ENCODE measurements at places on chromosomes 7 and 10. TPM values are rescaled to one million over a fixed set of nuclear protein-coding genes. Genes with fewer than 3 reads are reported as not detected.
A peak's percentile ranks its signal among the peaks of the same experiment; 100 is the strongest.

The SGCE gene
- 92.5 TPM for total RNA-seq

The GBX1 gene
- not detected for total RNA-seq

The POM121C gene
- 26.2 TPM for total RNA-seq

The HOXA11 gene
- 0.12 TPM for total RNA-seq

The KCNIP2 gene
- total RNA-seq = not detected

The BLVRA gene
- 83.0 TPM for total RNA-seq

The CDH23 gene
- 12.4 TPM for total RNA-seq

The CRTAC1 gene
- total RNA-seq = 1.2 TPM

The ITIH5 gene
- total RNA-seq = 66.8 TPM

DNA sequence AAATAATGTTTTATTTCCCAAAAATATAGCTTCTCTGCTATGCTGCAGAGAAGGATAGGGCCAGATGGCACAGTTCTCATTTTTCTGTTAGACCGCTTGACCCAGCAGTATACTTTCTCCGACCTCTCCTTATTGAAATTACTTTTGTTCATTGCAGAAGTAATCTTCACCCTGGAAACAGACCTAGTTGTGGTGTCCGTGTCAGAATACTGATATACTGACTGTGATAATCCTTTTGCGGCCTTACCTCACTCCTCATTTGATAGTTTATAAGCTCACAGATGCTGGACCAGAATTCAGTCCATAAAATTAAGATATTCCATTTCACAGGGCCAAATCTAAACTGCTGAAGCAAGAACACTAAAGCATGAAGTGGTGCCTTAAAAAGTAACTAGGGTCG lies 260.6 kb upstream of the DKK1 start:
- no peak for ATAC-seq

GRCh38 chr10:27644307-27644939 lies 101.2 kb downstream of the MKX start:
- ATAC-seq = no peak

- peak; percentile 60 for ATAC-seq
Measured at GRCh38 chr7:41779918-41780317, 77.0 kb upstream of the INHBA start.

DNA sequence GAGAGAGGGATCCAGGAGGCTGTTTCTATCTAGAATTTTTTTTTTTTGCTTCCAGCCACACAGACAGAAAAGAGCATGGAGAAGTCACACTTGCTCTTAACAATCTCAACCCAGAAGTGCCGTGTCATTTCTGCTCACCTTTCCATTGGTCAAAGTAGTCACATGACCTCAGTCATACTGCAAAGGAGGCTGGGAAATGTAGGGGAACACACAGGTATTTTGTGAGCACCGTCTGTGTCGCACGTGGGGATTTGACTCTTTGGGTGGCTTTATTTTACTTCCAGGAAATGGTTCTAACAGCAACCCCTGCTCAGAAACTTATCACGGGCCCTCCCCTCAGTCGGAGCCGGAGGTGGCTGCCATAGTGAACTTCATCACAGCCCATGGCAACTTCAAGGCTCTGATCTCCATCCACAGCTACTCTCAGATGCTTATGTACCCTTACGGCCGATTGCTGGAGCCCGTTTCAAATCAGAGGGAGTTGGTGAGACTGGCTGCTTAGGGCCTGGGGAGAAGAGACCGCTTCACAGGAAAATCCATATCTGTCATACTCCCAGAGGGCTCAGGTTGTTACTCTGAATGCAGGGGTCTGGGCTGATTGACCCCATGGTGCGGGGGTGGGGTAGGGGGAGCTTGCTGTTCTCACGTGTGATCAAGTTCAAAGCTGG lies 13.1 kb upstream of the CPA1 start:
- ATAC-seq = no peak

GRCh38 chr10:87864496-87865059 lies 1.2 kb downstream of the PTEN start:
- no peak for ATAC-seq

- no peak for ATAC-seq
Measured at GRCh38 chr10:98047009-98047741, 16.8 kb upstream of the CRTAC1 start.

GRCh38 chr7:144534196-144534595 lies 130.7 kb upstream of the NOBOX start:
- no peak for ATAC-seq

DNA sequence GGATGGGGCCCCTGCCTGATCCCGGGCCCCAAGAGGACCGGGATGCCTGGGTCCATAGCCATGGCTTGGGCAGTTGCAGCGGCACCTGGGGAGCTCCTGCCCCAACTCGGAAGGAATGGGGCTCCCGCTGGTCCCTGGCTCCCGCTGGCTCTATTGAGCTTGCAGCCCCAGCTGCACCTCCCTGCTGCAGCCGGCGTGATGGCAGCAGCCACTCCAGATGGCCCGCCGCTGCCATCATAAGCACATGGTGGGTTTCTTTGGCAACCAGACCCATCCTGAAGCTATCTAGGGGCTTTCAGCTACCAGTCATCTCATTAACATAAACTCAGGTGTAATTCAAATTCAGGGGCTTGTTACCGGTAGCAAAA lies 11.1 kb upstream of the DNMBP start:
- no peak for ATAC-seq

DNA sequence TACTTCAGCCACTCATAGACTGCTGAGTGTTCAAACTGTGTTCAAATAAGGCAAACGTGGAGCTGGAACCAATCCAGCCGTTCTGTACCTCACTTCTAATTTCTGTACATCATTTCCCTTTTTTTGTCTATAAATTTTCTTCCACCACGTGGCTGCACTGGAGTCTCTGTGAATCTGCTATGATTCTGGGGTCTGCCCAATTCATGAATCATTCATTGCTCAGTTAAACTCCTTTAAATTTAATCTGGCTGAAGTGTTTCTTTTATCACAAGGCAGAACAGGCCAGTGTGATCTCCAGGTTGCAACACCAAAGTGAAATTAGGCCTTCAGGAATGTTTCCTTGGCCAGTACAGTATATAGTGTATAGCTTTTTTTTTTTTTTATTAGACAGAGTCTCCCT lies 53.5 kb downstream of the DNAJC12 start:
- no peak for ATAC-seq

DNA sequence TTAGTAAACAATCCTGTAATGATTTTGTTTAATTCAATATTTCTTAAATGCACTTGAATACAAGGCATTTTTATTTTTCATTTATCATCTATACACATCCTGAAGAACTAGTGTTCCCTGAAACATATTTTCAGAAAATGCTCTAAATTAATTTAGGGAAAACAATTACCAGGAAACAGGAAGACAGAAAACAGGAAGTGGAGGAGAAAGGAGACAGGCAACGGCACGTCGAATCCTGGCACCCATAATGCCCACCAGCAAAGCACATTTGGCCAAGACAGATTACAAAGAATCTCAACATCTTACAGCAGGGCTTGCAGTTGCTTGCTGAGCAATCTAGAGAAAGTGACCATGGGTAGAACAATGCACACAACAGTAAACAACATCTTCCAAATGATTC lies 571.1 kb downstream of the GRID1 start:
- ATAC-seq = no peak

DNA sequence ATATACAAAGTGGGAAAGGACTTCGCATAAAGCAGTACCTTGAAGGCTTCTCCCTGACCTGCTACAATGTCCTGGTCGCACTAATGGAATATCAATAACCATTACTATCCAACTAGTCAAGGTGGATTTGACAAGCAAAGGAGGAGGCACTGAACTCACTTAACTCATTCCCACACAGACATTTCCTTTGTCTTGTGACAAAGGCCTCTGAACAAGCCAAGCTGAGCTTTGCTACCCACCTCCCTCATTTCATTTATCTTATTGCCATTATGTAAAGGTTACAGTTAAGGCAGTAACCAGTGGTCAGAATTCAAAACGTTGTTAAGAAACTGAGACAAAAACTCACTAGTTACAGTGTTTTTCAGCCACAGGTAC lies 7.3 kb downstream of the ELMO1 start:
- no peak for ATAC-seq

DNA sequence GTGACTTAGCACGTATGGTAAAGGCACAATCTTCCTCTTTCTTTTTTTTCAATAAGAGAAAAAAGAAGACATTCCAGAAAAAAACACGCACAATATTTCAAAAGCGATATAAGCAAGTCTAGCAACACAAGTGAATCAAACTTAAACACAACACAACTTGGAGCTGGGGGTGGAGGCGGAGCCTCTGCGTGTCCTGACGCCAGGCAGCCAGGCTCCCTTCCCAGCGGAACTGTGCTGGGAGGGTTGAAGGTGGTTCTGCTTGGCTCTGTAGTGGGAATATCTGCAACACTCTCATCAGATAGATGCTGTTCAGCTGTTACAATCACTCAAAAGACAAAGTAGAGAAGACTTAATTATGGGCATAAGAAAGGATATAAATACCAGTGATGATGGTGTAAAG lies 211.4 kb downstream of the WDR37 start:
- ATAC-seq = no peak

- no peak for ATAC-seq
Measured at GRCh38 chr10:130923596-130923995, 387.9 kb downstream of the TCERG1L start.

DNA sequence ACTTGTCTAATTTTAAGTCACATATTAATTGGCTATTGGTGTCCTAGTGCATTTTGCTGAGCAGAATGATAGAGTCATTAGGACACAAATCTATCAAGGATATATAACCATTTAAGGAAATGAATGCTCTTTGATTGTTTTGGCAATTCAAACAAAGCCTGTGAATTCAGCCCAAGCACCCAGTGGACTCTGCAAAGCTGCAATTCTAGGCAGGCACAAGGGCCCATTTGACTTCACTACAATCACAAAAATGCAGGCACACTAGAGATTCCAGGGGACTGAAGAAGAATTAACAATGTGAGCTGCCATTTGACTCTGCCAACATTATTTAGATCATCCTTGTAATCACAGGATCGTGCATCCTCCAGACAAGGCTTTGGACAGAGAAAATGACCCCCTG lies 544.2 kb upstream of the PHF14 start:
- no peak for ATAC-seq

DNA sequence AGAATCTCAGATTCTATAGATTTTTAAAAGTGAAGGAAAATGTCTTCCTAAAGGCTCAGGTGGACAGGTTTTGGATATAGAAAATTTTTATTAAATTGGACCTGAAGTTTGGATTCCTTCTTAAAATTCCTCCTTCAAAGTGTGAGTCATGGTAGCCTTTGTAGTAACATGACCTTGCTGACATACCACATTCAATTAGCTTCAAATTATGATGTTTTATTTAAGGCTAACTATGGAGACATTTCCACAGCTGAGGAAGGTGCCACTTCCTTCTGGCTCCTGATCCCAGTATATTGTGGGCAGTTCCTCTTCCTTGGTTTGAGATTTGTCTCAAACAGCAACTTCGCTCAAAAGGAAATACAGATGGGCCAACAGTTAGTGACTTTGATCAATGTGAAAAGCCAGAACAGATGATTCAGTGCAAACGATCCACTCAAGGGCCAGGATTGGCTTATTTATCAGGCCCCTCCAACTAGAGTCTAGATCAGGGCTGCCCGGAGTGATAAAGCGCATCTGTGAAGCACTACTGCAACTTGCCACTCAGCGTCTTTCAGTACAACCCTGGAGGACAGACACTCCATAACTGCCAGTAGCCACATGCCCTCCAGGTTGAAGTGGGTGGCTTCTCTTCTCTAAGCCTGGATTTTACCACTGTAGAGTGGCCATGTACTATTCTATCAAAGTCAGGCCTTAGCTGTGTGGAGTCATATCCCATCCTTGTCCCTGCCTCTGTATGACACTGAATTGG lies 573.5 kb downstream of the KIF20B start:
- no peak for ATAC-seq

DNA sequence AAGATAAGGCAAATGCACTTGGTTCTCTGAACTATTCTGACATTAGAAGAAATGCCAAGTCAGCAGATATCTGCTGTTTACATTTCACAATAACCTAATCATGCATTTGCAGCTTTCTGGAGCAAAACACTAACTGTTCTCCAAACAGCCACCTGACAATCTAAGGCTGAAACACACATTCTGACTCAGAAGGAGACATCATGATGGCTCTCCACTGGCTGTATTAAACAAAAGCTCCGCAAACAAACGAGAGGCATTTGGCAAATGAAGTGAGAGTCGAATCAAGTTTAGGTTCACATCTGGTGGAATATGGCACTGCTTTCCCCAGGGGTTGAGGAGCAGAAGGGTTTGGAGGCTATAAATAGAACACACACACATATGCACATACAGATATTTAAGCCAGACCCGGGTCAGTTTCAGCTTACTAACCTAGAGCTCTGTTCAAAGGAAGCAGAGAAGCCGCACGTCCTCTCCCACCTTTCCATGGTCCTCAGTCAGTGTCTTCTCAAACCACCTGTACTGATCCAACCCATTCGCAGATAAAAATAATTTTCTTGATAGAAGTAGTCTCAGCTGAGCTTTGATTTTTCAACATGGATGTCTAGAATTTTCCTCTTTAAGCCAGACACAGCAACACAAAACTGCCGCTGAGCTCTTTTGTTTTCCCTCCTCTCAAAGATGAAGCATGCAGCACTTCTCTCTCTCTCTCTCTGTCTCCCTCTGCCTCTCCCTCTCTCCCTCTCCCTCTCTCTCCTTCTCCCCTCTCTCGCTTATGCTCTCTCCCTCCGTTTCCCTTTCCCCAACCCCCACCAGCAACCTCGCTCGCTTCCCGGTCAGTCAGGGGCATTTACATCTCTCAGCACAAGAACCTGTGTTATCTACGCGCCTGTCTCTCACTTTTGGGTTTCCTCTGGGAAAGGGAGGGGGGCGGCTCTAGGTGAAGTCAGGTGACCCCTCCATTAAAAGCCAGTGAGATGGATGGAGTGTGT lies 682.8 kb downstream of the MAGI2 start:
- peak; percentile 40 for ATAC-seq

- ATAC-seq = no peak
Measured at GRCh38 chr7:80771523-80771922, 133.1 kb downstream of the CD36 start.
